ENCODE measurements at places on chromosomes 16 and 17. TPM values are rescaled to one million over a fixed set of nuclear protein-coding genes. Genes with fewer than 3 reads are reported as not detected.

The CDH13 gene
- 21.1 TPM for total RNA-seq

DNA sequence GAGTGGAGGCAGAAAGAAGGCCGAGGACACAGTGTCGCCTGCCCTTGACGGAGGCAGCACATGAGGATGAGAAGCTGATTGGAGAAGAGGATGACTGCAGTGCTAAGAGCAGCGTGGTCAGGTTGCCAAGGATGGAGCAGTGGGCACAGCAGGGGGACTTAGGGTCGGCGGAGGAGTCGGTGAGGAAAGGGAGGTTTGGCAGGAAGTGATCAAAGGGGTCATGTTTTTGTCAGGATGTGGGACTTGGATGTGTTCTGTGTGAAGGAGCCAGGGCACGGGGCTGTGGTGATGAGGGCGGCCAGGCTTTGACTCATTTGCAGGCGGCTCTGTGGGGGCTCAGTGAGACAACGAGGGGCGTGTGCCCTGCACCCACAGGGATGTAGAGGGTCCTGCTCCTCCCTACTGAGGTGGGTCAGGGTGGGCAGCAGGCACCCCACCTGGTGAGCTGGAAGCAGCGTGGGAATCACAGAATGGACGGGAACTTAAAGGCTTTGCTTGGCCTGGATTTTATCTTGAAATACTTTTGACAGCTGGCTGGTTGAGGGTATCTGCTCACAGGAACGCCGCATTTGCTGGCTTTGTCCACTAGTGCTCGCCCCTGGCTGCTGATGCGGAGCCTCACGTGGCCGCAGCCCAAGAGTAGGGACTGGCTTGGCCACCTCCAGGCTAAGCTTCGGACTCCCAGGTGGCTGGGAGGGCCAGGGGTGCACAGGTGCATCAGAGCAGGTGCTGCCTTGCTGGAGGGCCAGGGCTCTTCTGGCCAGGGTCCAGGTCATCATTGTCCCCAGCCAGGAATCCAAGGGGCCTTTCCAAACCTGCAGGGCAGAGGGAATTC lies 6.0 kb downstream of the MPG start:
- no peak for DNase-seq

DNA sequence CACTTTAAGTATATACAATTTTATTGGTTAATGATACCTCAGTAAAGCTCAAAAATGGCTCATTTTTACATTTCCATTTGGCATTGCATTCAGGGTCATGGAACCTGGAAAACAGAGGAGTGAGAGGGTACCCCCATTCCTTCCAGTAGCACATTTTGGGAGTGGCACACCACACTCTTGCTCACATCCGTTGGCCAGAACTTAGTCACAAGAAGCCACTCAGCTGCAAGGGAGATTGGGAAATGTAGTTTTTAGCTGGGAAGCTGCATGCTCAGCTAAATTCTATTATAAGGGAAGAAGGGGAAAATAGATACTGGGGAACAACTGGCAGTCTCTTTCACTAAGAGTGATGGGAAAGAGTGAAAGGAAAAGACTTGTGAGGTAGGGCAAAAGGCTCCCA lies 102.5 kb upstream of the TMEM97 start:
- DNase-seq = peak; percentile 33

DNA sequence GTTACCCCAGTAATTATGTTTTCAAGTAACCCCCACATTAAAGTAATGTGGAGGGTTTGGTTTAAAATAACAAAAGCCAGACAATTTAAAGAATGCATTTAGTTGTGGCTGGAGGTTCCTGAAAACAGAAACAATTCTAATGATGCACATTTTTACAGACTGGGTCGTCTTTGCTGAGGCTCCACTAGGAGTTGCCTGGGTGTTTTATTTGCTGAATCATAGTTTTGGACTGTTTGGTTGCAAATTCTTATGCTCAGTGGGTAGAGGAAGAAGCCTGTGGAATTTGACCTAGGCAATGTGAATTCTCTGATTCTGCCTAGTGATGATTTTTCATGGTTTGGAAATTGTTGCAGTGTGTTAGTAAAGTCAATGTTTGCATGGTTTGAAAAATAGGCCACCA lies 16.3 kb downstream of the SHISA9 start:
- no peak for DNase-seq

DNA sequence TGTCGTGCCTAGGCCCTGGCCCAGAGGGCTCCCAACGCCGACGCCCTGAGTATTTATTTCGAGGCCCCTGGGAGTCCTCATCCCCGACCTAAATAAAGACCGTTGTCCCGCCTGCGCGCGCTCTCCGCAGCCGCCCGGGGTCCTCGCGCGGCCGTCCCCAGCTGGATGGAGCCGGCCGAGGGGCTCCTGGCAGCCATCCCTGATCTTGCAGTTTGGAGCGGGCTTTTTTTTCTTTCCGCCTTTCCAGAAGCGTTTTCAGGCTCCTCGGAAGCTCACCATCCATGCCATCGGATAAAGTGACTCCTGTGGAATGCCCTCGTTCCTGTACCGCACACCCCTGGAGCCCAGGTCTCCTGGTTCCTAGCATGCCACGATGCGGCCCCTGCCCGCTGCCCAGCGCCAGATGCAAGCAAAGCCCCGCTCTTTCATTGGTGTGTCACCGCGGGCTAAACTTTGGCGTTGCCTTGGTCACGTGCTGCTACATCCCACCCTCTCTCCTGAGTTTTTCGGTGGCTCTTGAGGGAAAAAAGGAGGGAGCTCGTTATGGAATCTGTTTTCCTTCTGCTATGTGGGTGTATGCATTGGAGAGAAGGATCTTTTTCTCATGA lies 716 bp downstream of the TMEM94 start:
- DNase-seq = peak; percentile 47

DNA sequence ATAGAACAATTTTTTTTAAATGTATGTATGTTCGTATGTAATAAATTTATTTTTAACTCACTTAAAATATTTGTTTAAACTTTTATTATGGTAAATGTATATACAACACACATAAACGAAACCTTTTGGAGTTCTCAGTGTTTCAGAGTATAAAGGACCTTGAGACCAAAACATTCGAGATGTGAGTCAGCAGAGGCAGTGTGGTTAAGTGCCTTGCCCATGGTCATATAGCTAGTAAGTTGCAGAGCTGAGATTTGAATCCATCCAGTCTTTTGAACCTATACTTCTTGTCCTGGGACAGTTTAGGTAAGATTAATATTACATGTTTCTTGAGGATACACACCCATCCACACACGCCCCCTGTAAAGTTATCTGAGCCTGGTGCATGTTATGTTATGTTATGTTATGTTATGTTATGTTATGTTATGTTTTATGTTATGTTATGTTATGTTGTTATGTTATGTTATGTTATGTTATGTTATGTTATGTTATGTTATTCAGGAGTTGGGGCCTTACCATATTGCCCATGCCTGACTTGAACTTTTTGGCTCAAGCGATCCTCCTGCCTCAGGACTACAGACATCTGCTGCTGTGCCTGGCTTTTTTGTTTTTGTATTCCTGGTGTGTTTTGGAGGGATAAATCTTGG lies 41.8 kb downstream of the TNRC6A start:
- peak; percentile 50 for DNase-seq

GRCh38 chr17:65495122-65496055 lies 66.1 kb downstream of the AXIN2 start:
- DNase-seq = no peak

DNA sequence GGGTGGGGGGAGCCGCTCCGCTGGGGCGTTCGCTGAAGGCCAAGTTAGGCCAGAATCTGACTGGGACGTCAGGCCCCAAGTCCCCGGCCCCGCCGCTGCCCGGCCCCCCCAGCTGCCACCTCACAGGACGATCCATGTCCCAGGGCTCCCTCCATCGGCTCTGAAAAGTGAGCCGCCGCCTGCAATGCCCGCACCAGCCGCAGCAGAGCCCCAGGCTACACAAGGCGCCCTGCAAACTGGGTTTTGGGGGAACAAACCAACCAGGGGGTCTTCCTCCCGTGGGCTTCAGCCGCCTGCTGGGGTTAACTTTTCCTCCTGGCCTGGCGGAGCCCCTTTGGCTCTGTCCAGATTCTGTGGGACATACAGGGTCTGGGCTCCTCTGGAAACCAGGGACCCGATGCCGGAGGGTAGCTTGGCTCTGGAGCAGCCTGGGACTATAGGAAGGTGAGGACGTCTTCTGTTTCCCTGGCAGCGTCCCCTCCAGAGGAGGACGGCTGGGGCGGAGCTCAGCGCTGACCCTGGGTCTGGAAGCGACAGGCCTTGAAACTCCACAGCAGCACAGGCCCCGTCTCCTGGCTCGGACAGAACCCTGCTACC lies 835 bp downstream of the NME4 start:
- peak; percentile 73 for DNase-seq

DNA sequence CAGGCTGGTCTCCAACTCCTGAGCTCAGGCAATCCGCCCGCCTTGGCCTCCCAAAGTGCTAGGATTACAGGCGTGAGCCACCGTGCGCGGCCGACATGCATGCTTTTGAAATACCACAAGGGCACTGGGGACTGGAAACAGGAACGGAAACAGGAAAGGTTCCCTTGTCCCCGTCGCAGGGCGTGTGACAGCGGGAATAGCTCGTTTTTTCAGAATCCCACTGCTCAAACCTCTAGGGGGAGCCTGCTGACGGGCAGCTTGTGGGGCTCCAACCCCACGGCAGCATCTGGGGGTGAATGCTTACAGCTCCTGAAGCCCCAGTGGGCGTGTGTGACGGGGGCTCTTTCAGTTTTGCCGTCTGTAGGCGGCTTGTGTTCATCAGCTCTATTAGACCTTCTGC lies 18.8 kb upstream of the ASGR2 start:
- DNase-seq = no peak
